ENCODE measurements at places on chromosomes 3 and 15. TPM values are rescaled to one million over a fixed set of nuclear protein-coding genes. Genes with fewer than 3 reads are reported as not detected.

The SERINC4 gene
- polyA plus RNA-seq, result not detected

The PRSS50 gene
- polyA plus RNA-seq, result 3.8 TPM

The FOXB1 gene
- polyA plus RNA-seq, result 0.20 TPM

The PLIN1 gene
- 0.97 TPM for polyA plus RNA-seq

The PPM1L gene
- polyA plus RNA-seq, result 7.6 TPM

The KLHL40 gene
- not detected for polyA plus RNA-seq

The PLAAT1 gene
- polyA plus RNA-seq, result 2.6 TPM

The STXBP5L gene
- polyA plus RNA-seq, result 0.24 TPM

Data from renal pelvis (tissue), 12 donors.